Effector memory CD4-positive, alpha-beta T cell (primary cell): ENCODE measurements at places on chromosomes 1 and 21.

- no peak for DNase-seq
Observed at GRCh38 chr21:35197992-35198431, 148.9 kb upstream of the RUNX1 start.

- DNase-seq: no peak
Observed at GRCh38 chr1:63428815-63429214, 61.4 kb downstream of the ALG6 start.

DNA sequence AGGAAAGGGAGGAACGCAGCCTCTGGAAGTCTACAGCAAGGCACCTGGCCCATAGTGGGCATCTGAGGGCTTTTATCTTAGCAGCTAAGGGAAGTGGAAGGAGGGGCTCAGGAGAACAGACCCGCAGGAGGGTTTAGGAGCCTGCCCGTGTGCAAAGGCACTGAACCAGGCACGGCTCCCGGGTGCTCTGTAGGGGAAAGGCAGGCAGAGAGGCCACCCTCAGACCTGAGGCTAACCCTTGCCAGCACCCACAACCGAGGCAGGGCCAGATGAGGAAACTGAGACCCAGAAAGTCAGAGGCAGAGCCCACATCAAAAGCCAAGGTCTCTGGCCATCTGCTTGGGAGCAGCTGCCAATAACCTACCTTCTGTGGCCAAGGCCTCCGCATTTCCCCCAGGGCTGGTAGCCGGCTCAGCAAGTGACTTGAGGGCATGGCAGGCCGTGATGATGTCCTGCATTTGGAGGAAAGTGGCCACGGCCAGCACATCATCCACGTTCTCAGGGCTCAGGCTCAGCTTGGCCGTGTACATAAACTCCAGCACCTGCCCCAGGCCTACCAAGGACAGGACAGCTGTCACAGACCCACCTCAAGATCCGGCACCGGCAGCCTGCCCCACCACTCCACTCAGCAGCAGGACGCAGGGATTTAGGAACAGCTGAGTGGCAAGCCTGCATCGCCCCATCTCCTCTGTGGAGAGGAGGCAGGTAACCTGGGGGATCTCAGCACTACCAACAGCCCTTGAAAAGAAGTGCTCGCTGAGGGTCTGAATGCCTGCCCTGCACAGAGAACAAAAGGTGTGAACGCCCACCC lies 29.1 kb downstream of the ZBTB17 start:
- no peak for DNase-seq

- no peak for DNase-seq
Observed at GRCh38 chr1:94602802-94603625, 61.5 kb upstream of the F3 start.

DNA sequence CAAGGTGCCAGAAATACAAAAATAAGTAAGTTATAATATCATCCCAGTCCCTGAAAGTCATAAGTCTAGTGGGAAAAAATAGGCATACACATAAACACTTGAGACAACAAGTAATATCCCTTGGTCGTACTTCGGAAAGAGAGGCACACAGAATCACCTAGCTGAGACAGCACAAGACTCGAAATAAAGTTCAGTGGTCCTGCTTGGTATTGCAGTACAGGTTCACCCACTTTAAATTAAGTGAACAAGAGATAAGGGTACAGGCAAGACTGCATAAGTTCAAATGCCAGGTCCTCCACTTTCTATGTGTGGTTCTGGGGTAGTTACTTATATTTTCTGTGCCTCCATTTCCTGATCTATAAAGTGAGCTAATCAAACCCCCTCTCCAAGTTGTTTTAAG lies 47.6 kb downstream of the SEC16B start:
- no peak for DNase-seq

- no peak for DNase-seq
Observed at GRCh38 chr1:243844186-243844585, 5.9 kb downstream of the AKT3 start.

DNA sequence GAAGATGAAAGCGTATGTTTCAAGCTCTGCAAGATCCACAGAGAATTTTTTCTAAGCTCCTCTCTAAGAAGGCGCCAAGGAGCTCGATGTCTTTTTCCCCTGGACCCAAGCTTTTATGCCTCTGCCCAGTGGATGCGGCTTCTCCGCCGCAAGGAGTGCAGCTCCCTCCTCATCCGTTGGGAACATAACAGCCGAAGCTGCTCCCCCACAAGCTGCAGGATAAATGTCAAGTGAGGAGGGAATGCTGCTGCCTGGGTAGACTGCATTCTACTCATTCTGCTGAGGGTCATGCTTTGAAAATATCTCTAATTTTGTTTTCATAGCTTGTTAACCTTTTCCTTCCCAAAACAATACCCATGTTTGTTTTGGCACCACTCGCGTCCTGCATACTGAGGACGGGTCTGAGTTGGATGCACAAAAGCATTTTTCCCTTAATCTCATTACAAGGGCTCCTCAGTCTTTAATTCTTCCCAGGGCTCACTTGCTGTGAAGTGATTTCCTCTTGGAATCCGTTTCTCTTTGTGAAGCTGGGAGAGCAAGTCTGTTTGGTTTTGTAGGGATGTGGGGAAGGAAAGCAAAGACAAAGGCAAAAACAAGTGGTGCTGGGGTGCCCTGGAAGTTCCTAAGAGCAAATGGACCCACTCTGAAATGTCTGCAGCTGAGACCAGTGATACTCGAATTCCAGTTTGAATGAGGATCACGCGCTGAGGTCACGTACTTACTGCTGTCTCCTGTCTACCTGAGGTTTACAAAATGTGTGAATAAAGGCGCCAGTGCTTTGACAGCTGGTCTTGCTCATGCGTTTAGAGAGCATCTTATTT lies 134.0 kb upstream of the IRF2BP2 start:
- no peak for DNase-seq

DNA sequence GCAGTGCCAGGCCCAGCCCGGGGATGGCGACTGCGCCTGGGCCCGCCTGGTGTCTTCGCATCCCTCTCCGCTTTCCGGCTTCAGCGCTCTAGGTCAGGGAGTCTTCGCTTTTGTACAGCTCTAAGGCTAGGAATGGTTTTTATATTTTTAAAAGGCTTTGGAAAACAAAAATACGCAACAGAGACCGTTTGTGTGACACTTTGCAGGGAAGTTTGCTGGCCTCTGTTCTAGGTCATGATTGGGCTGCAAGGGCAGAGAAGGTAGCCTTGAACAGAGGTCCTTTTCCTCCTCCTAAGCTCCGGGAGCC lies 719 bp downstream of the SOD1 start:
- DNase-seq: no peak

DNA sequence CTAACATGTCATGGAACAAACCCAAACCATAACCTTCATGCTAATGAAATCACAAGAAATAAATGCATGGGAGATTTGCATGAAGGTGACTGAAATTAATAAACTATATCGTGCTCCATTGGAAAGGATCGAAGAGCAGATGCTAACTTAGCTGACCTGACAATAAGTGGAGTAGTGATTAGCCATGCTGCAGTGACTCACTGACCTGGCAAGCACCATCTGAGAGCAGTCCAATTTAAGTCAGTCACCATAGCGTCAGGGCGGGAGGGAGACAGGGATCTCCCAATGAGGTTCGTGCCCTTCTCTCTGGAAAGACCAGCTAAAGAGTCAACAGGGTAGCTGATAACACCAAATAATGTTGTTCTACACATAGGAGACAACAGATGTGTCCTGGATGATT lies 21.5 kb downstream of the OLIG2 start:
- no peak for DNase-seq

- no peak for DNase-seq
Observed at GRCh38 chr21:45827881-45828579, 153.5 kb upstream of the COL6A1 start.

DNA sequence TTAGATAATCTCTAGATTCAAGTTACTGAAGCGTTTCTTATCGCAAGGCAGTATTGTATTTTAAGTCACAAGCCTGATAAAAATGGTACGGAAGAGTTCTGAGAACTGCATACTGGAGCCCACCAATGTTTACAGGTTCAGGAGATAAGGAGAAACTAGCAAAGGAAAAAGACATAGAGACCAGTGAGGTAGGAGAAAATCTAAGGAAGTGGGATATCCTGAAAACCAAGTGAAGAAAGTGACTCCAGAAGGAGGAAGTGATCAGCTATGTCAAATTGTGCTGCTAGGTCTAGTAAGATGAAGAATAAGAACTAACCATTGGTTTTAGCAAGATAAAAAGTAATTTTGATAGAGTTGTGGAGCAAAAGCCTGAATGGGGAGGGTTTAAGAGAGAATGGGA lies 31.0 kb upstream of the ACADM start:
- no peak for DNase-seq

DNA sequence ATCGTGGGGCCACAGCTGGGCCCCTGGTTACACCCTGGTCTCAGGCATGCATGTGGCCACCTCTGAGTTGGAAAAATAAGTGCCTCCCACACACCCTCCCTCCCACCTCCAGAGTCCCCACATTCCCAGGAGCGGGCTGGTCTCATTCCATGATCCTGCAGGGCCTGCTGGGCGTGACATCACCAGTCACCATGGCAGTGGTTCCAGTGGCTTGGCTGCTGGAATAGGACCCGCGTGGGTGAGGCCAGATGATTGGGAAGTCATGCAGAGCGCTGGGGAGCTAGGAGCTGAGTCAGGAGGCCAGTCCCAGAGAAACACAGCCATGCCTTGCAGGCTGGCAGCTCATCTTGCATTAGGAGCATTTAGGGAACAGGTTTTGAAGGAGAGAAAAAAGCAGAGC lies 125.4 kb upstream of the TMEM51 start:
- no peak for DNase-seq

GRCh38 chr1:103111926-103112325 lies 3.6 kb upstream of the COL11A1 start:
- no peak for DNase-seq

- no peak for DNase-seq
Observed at GRCh38 chr21:25733859-25734653, 648 bp downstream of the ATP5PF start.

DNA sequence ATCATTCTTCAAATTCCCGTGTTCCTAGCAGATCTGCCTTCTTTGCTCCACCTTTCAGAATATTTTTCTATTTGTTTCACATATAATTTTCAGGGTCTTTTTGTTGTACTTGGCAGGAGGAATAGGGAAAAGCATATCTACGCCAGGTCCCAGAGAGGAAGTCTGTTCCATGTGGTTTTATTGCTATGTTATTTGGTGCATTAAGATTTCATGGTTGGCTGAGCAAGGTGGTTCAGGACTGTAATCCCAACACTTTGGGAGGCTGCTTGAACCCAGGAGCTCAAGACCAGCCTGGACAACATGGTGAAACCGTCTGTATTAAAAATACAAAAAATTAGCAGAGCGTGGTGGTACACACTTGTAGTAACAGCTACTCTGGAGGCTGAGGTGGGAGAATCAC lies 36.1 kb downstream of the COL6A1 start:
- DNase-seq: no peak
